ENCODE measurements at places on chromosomes 4 and X.

- no peak for DNase-seq
These were observed 76.7 kb upstream of the GALNT7 start for GRCh38 chr4:173091958-173092357.

- no peak for DNase-seq
These were observed 83.4 kb upstream of the LRPAP1 start for GRCh38 chr4:3615386-3616286.

GRCh38 chr4:25160714-25161592, 704 bp upstream of the SEPSECS start:
- no peak for DNase-seq

- DNase-seq: no peak
These were observed 276.0 kb upstream of the TET2 start for GRCh38 chr4:104870495-104871233.

DNA sequence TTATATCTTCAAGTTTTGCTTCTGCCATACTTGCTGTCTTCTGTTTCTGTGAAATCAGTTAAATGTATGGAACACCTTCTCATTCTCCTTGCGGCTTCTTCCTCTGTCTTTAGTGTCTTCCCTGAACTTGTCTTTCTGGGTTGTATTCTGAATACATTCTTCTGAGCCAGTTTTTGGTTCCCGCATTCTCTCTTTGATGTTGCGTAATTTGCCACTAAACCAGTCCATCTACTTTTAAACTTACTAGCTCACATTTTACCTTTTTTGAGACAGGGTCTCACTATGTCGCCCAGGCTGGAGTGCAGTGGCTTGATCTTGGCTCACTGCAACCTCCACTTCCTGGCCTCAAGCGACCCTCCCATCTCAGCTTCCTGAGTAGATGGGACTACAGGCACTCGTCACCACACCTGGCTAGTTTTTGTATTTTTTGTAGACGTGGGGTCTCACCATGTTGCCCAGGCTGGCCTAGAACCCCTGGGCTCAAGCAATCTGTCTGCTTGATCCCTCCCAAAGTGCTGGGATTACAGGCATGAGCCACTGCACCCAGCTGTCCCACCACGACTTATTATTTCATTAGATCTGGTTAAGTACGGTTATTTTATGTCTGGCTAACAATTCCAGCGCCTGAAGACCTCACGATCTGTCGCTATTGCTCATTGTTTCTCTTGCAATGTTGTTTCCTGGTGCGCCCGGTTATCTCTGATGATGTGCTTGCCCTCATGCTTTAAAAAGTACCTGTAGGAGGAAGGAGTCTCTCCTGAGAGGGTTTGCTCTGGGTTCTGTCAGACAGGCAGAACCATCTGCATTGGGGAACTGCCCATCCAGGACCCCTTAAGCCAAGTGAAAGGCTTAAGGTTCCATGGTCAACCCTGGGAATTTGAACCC, 9.8 kb upstream of the FAM3A start:
- DNase-seq: no peak

DNA sequence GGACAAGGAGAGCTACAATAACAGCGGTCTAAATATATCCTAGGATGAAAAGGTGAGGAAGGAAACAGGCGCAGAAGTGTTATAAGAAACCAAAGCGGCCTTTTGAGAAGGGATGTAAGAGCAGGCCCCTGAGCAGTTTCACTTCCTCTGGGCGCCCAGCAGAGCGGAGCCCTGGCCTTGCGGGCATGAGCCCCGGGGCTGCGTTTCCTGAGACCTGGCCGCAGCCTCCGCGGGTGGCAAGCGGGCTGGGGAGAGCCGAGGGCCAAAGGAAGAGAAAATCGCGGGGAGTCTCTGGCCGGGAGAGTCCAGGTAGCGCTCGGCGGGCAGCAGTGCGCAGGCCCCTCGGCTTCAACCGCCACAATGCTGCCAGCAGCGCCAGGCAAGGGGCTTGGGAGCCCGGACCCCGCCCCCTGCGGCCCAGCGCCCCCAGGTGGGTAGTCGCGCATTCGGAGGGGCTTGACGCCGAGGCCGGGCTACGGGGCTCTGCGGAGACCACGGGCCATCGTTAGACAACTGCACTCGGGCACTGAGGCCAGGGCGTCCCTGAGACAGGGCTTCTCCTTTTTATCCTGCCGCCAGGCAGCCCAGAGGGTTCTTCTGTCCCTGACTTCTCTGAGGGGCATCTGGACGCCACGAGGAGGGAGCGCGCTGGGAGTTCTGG, at the start of gene BANK1:
Gene BANK1, plus strand, starts transcription at position 210 of the 661 bp plus-strand sequence. Its CDS starts 151 bp downstream, at position 361.
- peak; percentile 4 for DNase-seq

- DNase-seq: no peak
These were observed 295.2 kb upstream of the DIAPH2 start for GRCh38 chrX:96389281-96390047.

DNA sequence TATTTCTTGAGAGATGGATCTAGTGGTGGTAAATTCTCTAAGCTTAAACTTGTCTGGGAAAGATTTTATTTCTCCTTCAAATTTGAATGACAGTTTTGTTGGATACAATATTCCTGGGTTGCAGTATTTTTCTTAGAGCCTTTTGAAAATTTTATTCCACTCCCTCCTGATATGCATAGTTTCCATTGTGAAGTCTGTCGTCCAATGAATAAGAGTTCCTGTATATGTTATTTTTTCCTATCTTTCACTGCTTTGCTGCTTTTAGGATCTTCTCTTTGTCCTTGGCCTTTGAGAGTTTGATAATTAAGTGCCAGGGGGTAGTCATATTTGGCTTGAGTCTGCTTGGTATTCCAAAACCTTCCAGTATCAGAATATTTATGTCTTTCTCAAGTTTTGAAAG, 1156.4 kb upstream of the AGA start:
- DNase-seq: no peak

DNA sequence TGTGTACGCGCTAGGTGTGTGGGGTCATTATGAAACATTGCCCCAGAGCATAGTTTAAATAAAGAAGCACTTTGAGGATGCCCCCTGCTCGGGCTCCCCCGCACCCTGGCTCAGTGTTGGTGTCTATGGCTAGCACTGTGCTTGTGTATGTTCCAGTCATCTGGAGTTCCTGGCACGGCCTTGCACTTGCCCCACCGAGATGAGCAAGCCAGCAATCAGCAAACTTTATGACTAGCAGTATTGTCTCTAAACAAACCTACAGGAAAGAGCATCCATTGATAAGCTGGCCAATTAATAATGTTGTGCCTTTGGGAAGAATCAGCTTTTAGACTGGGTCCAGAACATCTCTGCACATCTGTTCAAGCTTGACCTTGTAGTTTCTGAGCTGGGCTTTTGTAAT, 707 bp upstream of the SHROOM4 start:
- DNase-seq: no peak

GRCh38 chr4:8272472-8273428, 3.2 kb downstream of the HTRA3 start:
- DNase-seq: no peak

- no peak for DNase-seq
These were observed 16.9 kb upstream of the FAM47E start for GRCh38 chr4:76234679-76235044.

DNA sequence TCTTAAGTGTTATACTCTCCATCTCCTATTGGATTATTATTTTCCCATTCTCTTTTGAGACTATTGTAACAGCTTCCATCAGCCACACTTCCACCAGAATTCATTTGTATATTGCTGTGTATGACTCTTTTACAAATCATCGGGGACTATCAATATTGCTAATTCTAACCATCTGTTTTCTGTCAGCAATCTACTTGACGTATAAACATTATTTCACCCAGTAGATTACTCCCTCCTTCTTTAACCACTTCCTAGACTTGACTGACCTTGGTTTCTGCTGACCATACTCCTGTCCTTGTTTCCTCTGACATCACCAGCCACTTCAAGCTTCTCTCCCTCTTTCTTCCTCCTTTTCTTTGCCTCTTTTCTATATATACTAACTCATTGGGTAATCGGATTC, 402.9 kb downstream of the PCDH18 start:
- no peak for DNase-seq

GRCh38 chr4:87410157-87410556, 12.2 kb upstream of the NUDT9 start:
- no peak for DNase-seq

- DNase-seq: no peak
These were observed 150.2 kb downstream of the CXXC4 start for GRCh38 chr4:104344342-104344980.

- DNase-seq: no peak
These were observed 210.7 kb upstream of the PPP1R2C start for GRCh38 chrX:42988700-42989099.

GRCh38 chr4:138716559-138717335, 298.8 kb upstream of the NOCT start:
- no peak for DNase-seq

- DNase-seq: no peak
These were observed 321.7 kb downstream of the ANK2 start for GRCh38 chr4:113371111-113371510.

- no peak for DNase-seq
These were observed 83.2 kb upstream of the PLAC8 start for GRCh38 chr4:83197555-83198235.

- no peak for DNase-seq
These were observed 168.7 kb downstream of the STK32B start for GRCh38 chr4:5220028-5220427.

GRCh38 chrX:56729152-56729850, at the start of gene NBDY:
TSS of gene NBDY (plus strand) at chrX:56729243. CDS start at chrX:56729354, 111 bp downstream.
- peak; percentile 6 for DNase-seq

- no peak for DNase-seq
These were observed 281.4 kb upstream of the EDA2R start for GRCh38 chrX:66920296-66920695.

DNA sequence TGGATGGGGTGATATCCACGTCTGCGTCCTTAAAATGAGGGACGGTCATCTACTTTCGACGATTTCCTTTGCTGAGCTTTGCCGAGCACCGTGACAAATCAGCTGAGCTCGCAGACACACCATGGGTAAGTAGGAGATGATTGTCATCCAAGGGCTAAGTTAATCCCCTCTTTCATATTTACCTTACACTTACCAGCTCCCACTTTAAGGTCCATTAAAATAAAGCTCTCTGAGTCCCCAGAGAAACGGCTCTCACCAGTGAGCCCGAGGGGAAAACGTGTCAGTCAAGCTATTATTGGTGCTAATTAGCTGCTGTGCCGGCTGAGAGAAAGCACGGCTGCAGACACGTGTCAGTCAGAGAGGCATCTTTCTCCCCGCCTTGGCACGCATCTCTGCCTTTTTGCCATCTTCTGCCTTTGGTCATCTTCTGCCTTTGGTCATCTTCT, 72.2 kb downstream of the CRLF2 start:
- no peak for DNase-seq

DNA sequence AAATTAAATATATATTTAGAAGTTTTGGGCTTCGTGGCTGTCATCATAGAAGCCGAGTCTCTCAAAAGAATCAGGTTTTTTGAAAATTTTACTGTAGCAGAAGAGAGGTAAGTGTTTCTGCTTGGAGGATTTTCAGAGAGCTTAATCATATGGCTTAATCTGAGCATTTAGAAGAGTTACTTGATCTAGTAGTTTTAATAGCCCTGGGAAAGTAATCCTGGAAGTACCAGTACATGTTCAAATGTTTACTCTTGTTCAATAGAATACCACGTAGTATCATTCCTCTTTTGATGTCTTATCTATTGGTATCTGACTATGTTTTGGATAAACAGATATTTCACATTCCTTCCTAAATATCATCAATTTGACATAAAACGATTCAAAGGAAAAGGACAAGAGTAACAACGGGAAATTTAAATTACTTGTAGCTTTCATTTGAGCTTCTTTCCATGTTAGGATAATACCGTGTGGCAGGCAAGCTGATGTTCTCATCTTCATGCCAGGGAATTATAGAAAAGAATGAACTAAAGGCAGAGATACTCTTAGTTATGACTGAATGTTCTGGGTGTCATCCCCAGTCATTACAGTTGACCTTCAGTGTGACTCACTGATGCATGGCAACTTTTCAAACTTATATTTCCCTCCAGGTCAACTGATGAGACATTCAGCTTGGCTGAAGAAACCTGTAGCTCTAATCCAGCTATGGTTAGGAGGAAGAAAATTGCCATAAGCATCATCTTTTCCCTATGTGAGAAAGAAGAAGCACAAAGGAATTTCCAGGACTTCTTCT, 89.8 kb downstream of the FNIP2 start:
- no peak for DNase-seq

DNA sequence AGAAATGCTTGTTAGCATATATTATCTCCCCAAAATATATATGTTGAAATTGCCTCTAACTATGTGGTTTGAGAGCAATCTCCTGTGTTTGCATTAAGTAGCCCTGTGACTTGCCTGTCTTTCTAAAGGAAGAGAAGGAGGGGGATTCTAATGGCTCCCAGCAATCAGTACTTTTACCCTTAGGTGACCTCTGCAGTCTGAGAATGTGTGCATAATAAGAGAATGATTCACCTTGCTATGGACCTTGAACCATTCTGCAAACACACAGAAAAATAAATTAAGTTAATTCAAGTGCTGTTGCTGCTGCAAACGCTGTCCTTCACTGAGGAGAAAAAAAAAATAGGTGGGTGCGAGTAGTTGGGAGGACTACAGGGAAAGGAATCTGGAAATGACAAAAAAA, 322.2 kb downstream of the IQCM start:
- no peak for DNase-seq

GRCh38 chr4:163967263-163967662, 472.8 kb downstream of the TMA16 start:
- DNase-seq: no peak

DNA sequence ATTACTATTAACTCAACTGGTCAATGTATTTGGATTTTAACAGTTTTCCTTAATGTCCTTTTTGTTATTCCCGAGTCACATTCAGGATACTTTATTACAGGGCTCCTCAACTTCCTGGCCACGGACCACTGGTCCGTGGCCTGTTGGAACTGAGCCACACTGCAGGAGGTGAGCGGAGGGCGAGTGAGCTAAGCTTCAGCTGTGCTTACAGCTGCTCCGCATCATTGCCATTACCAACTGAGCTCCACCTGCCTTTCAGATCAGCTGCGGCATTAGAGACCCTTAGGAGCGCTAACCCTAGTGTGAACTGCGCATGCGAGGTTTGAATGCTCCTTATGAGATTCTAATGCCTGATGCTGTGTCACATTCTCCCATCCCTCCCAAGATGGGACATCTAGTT, 591.7 kb downstream of the CCSER1 start:
- no peak for DNase-seq

- no peak for DNase-seq
These were observed 133.1 kb downstream of the KDR start for GRCh38 chr4:54992266-54992665.

- DNase-seq: no peak
These were observed 72.6 kb downstream of the CHIC2 start for GRCh38 chr4:53991821-53992220.

DNA sequence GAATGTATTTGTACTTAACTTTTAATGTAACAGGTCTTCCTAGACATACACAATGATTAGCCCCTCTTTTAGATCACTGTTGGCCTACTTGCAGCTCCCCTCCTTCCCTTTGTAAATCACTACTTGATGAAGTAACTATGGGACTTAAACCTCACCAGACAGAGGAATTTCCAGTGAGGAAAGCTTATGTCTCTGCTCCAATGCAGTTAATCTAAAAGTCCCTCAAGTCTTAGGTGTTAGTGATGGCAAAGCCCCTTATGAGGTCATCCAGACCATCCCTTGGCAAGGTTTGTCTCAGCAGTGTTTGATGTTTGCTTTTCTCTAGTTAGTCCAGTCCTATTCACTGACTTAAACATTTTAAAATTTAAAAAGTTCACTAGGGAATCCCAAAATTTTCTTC, 877.3 kb upstream of the INTU start:
- DNase-seq: no peak
